T-cell (primary cell): ENCODE measurements at places on chromosomes 13 and 19.

- DNase-seq: no peak
Observed at GRCh38 chr13:76503291-76503690, 382.9 kb downstream of the KCTD12 start.

DNA sequence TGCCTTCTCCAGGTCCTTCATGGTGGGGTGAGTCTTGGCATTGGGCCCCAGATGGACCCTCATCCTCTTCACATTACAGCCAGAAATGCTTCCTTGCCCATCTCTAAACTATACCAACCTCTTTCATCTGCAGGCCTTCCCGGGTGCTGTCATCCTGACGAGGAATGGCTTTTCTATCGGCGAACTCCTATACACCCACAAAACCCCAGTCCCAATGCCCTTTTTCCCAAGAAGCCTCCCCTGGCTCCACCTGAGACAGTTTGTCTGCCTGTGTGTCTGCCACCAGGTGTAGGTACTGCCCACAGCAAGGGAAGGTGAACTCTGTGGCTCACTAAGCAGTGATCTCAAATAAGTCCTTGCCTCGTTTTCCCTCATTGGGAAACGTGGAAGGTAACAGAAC lies 55.3 kb downstream of the PTPRS start:
- no peak for DNase-seq

GRCh38 chr19:31037286-31037980 lies 311.8 kb downstream of the TSHZ3 start:
- no peak for DNase-seq

DNA sequence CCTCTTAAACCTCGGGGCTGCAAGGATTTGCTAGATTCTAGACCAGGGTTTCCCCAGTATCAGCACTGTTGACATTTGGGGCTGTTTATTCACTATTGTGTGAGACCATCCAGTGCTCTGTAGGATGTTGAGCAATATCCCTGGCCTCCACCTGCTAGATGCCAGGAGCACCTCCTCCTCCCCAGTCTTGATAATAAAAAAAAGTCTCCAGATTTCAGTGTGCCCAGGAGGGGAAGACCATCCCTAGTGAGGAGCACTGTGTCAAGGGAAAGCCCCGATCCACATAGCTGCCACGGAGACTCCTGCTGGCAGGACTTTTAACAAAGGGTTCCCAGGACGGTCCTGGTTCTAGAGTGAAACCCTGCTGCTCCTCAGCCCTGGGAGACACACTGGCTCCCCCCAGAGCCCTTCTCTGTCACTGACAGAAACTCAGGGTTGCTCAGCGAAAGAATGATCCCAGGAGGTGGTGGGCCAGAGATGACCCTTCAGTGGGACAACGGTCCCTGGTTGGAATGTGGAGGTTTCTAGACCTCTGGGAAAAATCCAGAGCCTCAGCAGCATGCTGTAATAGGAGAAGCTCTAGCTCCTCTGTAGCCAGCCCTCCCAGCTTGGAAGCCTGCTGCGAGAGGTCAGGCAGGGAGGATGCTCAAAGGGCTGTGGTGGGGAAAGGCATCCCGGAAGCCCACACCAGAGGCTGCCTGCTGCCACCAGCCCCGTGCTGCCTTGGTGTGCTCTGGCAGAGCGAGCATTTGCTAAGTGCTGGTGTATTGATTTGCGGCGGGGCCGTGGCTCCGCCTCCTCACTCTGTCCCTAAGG lies 20.3 kb downstream of the LYL1 start:
- no peak for DNase-seq

DNA sequence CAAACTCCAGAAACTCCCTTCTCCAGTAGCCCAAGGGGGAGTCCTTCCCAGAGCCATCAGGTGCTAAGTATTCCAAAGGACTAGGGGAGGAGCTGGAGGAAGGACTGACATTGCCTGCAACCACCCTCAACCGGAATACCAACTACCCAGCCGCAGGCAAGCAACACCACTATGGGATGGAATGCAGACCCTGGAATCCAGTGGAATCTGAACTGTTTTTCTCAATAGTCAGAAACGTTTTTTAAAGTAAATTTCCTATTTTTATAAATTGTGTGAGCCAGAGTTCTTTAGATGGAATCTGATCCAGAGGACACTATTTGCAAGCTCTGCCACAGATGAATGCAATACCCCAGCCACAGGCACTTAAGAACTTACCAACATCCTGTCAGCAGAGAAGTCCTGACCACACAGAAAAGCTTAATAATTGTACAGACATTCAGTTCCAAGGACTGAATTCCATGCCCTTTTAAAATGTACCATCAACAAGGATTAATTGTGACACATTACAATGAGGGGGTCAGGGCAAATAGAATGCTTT lies 92.1 kb downstream of the USP12 start:
- no peak for DNase-seq

- no peak for DNase-seq
Observed at GRCh38 chr13:110200276-110200870, 106.6 kb downstream of the COL4A1 start.

GRCh38 chr13:31036731-31037695 lies 104.6 kb downstream of the TEX26 start:
- DNase-seq: no peak

GRCh38 chr19:17949956-17950309 lies 17.0 kb upstream of the KCNN1 start:
- no peak for DNase-seq

- no peak for DNase-seq
Observed at GRCh38 chr13:26449063-26449848, 108.2 kb upstream of the WASF3 start.

- DNase-seq: no peak
Observed at GRCh38 chr13:73372666-73373627, 314.1 kb downstream of the KLF5 start.

DNA sequence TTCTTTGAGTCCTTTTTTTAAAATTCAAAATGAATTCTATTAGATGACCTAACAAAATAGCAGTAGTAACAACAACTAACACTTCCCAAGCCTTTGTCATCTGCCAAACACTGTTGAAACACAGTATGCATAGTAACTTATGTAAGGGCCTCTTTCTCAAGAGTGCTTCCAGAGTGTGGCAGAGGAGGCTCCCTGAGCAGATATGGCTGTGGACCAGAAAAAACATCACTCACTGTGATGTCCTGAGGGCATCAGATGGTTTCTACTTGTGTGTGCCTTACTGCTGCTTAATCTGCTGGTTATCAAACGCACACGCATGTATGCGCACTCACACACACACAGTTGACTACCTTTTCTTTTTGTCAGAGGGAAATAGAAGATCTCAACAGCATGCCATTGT lies 110.8 kb downstream of the DLEU7 start:
- DNase-seq: no peak

DNA sequence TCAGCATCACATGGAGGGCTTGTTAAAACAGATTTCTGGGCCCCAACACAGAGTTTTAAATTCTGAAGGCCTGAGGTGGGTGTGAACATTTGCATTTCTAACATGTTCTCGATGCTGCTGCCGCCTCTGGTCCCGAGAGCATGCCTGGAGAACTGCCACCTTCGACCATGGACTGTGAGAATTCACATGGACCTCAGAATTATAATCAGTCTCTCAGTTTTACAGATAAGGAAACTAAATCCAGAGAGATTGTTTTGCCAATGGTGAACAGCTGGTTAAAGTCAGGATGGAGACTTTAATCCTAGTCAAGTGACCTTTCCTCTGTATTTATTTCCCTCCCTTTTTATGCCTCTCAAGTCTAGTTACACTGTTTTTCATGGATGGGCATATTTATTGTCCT lies 14.7 kb downstream of the ALOX5AP start:
- DNase-seq: no peak

DNA sequence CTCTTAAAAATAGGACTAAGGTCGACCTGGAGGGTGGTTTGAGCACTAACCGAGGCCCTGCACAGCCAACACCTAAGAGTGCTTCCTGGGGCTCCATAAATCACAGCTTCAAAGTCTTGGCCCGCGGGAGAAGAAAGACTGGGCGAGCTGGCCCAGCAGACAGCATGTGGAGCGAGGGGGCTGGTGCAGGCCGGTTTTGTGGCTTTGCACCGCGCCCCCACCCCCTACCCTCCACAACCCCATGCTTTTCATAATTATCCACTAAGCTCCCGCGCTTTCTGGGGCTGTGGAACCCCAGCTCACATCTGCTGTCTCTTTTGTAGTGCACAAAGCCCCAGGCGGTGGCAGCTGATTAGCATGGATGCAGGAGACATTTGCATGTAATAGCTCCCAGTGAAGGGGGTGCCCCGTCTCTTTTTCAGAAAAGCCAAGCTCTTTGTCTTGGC lies 17.1 kb downstream of the CARM1 start:
- no peak for DNase-seq
